SK-N-SH (cell line): ENCODE measurements at places on chromosomes 16 and 17. TPM values are rescaled to one million over a fixed set of nuclear protein-coding genes. Genes with fewer than 3 reads are reported as not detected.

GRCh38 chr16:84499638-84500037, 4.8 kb downstream of the MEAK7 start:
- H3K4me3 ChIP-seq, result no peak overlapping the region
- peaks cover 10% of the 10 kb centered on the region; the same call in 1 of the 2 replicates for H3K4me1 ChIP-seq
- no peak for DNase-seq
- H3K27me3 ChIP-seq, result no peaks in the 10 kb centered on the region

DNA sequence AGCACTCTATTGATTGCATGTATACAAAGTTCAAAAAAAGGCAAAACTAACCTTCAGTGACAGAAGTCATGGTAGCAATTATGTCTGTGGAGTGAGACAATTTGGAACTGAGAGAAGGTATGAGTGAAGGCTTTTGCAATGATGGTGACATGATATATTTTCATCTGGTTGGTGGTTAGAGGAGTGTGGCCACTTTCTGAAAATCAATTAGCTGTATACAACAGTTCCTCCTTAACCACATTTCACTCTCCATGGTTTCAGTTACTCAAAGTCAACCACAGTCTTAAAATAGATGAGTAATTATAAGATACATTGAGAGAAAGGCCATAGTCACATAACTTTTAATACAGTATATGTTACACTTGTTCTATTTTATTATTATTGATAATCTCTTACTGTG, 26.2 kb downstream of the ADAMTS18 start:
- no peak overlapping the region for H3K4me3 ChIP-seq
- H3K27ac ChIP-seq, result no peak overlapping the region
- no peaks in the 10 kb centered on the region for H3K27me3 ChIP-seq
- H3K4me1 ChIP-seq, result no peaks in the 10 kb centered on the region

- no peaks in the 10 kb centered on the region for H3K36me3 ChIP-seq
- H3K4me1 ChIP-seq, result peaks cover 6% of the 10 kb centered on the region; the same call in 1 of the 2 replicates
- H3K4me3 ChIP-seq, result no peak overlapping the region
- DNase-seq, result no peak
Measured at GRCh38 chr16:89956505-89957215, 8.1 kb downstream of the DEF8 start.

MPP2 gene
- 8.1 and 8.3 TPM in 2 replicates for polyA plus RNA-seq
